Upper lobe of right lung (tissue), 1 donor: ENCODE measurements at places on chromosomes 3 and 15.

- DNase-seq = no peak
- no peaks in the 10 kb centered on the region for H3K4me1 ChIP-seq
- no peak overlapping the region for H3K4me3 ChIP-seq
- H3K27me3 ChIP-seq = no peaks in the 10 kb centered on the region
- no peaks in the 10 kb centered on the region for H3K36me3 ChIP-seq
Observed at GRCh38 chr15:87604857-87605446, 651.6 kb downstream of the NTRK3 start.

GRCh38 chr3:99896482-99896881 lies 78.8 kb downstream of the CMSS1 start:
- H3K4me3 ChIP-seq = no peak overlapping the region
- no peaks in the 10 kb centered on the region for H3K36me3 ChIP-seq
- H3K27ac ChIP-seq = no peak overlapping the region
- peaks cover 8% of the 10 kb centered on the region for H3K4me1 ChIP-seq
- no peak for DNase-seq
- no peaks in the 10 kb centered on the region for H3K27me3 ChIP-seq

DNA sequence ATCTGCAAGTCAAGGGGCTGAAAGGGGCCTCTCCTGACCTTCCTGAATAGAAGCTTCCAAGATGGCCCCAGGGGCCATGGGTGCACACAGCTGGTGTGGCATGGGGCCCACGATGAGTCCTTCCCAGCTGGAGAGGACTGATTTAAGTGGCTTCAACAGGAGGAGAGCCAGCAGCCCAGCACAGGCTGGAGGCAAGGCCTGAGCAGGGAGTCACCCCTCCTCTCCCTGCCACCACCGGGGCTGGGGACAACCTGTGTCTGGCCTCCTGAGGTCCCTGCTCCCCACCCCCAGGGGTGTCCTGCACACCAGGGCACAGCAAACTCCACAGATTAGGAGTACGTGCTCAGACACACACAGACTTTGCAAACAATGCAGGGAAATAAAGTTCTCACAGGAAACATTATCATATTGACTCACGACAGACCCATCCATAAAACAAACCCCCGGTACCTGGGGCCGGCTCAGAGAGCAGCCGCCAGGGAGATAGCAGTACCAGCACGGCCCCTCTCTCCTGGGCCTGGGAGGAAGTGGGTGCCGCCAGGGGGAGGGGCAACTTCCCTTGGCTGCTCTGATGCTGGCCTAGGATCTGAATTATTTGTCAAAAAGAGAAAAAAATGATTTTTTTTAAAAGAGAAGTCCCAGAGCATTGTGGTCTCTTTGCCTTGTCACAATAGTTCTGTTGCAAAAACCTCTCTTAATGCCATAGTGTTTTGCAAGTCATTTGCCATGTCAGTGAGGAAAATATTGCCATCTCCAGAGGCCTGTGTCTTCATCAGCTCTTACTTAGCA lies 21.9 kb upstream of the TSEN2 start:
- H3K36me3 ChIP-seq = no peaks in the 10 kb centered on the region
- peak; percentile 74 for DNase-seq
- no peak overlapping the region for H3K4me3 ChIP-seq
- peaks cover 5% of the 10 kb centered on the region for H3K4me1 ChIP-seq

GRCh38 chr3:30407651-30408050 lies 198.8 kb upstream of the TGFBR2 start:
- no peaks in the 10 kb centered on the region for H3K27me3 ChIP-seq
- no peaks in the 10 kb centered on the region for H3K36me3 ChIP-seq
- no peak overlapping the region for H3K4me3 ChIP-seq
- no peaks in the 10 kb centered on the region for H3K4me1 ChIP-seq

GRCh38 chr15:43242616-43243015 lies 21.8 kb upstream of the EPB42 start:
- no peaks in the 10 kb centered on the region for H3K36me3 ChIP-seq
- H3K27ac ChIP-seq = no peak overlapping the region
- no peaks in the 10 kb centered on the region for H3K4me1 ChIP-seq
- H3K27me3 ChIP-seq = no peaks in the 10 kb centered on the region
- no peak for DNase-seq

DNA sequence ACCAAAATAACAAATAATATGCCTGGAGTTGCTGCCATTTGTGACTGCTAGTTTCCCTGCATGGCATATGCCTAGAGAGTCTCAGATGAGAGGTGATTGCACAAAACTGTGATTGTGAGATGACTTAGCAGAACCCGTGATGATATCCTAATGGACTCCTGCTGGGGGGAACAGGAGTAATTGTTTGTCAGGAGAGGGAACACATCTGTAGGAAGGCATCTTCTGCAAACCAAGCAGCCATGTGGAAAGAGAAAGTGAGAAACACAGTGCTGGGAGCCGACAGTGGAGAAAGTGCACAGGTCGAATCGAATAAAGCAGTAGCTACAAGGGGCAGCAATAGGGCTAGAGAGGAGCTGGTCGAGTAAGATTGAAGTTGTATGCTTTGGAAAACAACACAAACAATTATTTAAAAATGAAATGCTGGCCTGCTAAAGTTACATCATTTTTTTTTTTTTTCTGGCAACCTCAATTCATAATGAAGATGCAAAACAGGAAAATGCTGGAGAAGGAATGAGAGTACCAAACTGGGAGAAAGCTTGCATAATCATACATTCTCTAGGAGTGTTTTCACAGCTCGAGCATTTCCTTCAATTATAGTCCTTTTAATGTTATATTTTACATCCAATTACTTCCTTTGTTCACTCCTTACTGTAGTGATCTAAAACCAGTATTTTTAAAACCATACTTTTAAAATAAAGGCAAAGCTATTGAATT lies 494.2 kb upstream of the AGTR1 start:
- H3K27ac ChIP-seq = no peak overlapping the region
- H3K36me3 ChIP-seq = no peaks in the 10 kb centered on the region
- H3K4me3 ChIP-seq = no peak overlapping the region
- no peak for DNase-seq
- no peaks in the 10 kb centered on the region for H3K4me1 ChIP-seq

- peaks cover 12% of the 10 kb centered on the region for H3K36me3 ChIP-seq
- no peak overlapping the region for H3K4me3 ChIP-seq
- H3K4me1 ChIP-seq = peaks cover 79% of the 10 kb centered on the region
Observed at GRCh38 chr3:125045965-125046364, 9.8 kb downstream of the HEG1 start.

DNA sequence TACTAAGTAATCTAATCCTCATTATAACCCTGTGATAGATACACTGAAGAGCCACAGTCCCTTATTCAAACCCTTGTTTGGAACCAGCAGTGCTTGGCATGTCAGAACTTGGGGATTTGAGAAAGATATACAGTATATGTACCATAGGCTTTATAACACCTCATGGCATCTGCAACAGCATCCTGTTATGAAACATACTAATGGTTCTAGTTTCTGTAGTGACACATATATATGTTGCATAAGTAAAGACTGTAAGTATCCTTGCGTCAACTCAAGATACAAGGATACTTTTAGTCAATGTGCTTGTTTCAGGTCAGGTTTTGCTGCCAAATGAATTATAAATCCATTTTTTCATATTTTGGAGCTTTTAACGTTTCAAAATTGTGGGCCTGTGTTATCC lies 58.5 kb downstream of the CCNL1 start:
- H3K27me3 ChIP-seq = no peaks in the 10 kb centered on the region
- H3K27ac ChIP-seq = no peak overlapping the region
- DNase-seq = no peak
- no peak overlapping the region for H3K4me3 ChIP-seq
- peaks cover 4% of the 10 kb centered on the region for H3K4me1 ChIP-seq

DNA sequence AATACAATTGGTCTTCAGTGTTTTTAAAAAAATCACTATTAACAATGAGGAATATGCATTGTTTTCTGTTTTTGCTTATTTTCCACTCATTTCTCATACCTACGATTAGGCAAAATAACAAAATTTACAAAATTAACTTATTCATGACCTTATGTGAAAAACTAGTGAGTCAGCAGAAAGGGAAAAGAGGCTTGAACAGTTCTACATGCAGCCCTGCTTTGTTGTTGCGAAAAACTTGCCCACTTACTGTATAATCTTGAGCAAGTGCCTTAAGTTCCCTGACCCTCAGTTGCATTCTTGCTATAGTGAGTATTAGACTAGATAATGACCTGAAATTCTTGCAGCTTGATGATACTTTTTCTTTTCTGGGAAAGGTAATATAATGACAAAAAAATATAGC lies 551.1 kb upstream of the BCHE start:
- H3K36me3 ChIP-seq = no peaks in the 10 kb centered on the region
- no peak overlapping the region for H3K27ac ChIP-seq
- no peak for DNase-seq
- H3K4me1 ChIP-seq = no peaks in the 10 kb centered on the region

- no peak for DNase-seq
- no peak overlapping the region for H3K27ac ChIP-seq
- H3K36me3 ChIP-seq = no peaks in the 10 kb centered on the region
- H3K4me3 ChIP-seq = no peak overlapping the region
Observed at GRCh38 chr15:47461652-47462141, 255.6 kb upstream of the SEMA6D start.

- DNase-seq = no peak
- peaks cover 36% of the 10 kb centered on the region for H3K27me3 ChIP-seq
- H3K4me3 ChIP-seq = peak overlapping the region; percentile 54
- H3K36me3 ChIP-seq = no peaks in the 10 kb centered on the region
- no peak overlapping the region for H3K27ac ChIP-seq
Observed at GRCh38 chr3:77042882-77043281, 3.0 kb downstream of the ROBO2 start.

GRCh38 chr3:101414121-101414520 lies 93.7 kb upstream of the IMPG2 start:
- H3K27me3 ChIP-seq = no peaks in the 10 kb centered on the region
- no peak overlapping the region for H3K27ac ChIP-seq
- no peak for DNase-seq
- peaks cover 6% of the 10 kb centered on the region for H3K4me1 ChIP-seq

DNA sequence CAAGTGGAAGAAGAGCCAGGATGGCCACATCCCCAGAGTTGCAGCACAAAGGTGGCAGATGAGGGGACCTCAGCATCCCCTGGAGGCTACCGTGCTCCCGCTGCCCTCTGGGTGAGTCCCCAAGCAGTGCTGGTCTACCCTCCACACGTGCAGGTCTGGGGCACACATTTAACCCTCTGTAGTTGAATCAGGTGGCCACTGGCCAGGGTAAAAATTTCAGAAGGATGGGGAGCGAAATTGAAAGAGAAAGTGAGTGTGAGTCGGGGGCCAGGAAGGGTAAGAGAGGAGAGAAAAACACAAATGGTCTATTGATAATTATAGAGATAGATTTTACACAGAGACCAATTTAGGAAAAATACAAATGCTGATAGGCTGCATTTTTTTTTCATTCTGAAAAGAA lies 139.5 kb upstream of the EIF1B start:
- no peak overlapping the region for H3K27ac ChIP-seq
- no peaks in the 10 kb centered on the region for H3K36me3 ChIP-seq
- H3K4me3 ChIP-seq = no peak overlapping the region
- no peaks in the 10 kb centered on the region for H3K4me1 ChIP-seq
- no peaks in the 10 kb centered on the region for H3K27me3 ChIP-seq

- no peak for DNase-seq
- H3K36me3 ChIP-seq = no peaks in the 10 kb centered on the region
- H3K27me3 ChIP-seq = no peaks in the 10 kb centered on the region
- peaks cover 11% of the 10 kb centered on the region for H3K4me1 ChIP-seq
Observed at GRCh38 chr3:72086042-72086742, 301.2 kb upstream of the PROK2 start.

DNA sequence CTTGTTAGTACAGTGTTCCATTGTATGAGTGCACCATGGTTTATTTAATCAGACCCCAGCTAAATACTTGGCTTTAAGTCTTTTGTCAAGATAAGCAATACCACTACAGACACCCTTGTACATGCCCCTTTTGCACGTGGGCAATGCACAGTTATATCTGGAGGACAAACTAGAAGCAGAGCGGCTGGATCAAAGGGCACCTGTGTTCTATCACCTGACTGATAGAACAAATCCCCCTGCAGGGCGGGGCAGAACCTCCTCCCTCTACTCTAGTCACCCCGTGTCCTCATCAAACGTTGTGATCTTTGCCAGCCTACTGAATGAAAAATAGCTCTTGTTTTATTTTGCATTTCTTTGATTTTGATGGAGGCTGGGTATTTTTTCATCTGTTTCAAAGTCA lies 314.9 kb downstream of the TLE3 start:
- no peaks in the 10 kb centered on the region for H3K4me1 ChIP-seq
- no peak overlapping the region for H3K27ac ChIP-seq
- no peaks in the 10 kb centered on the region for H3K27me3 ChIP-seq
- no peak overlapping the region for H3K4me3 ChIP-seq
- no peaks in the 10 kb centered on the region for H3K36me3 ChIP-seq
- DNase-seq = no peak

GRCh38 chr3:132713977-132714727 lies 8.1 kb downstream of the NPHP3 start:
- H3K27ac ChIP-seq = no peak overlapping the region
- H3K4me3 ChIP-seq = no peak overlapping the region
- DNase-seq = no peak
- peaks cover 91% of the 10 kb centered on the region for H3K36me3 ChIP-seq
- H3K4me1 ChIP-seq = no peaks in the 10 kb centered on the region

- DNase-seq = no peak
- no peak overlapping the region for H3K4me3 ChIP-seq
- H3K27me3 ChIP-seq = no peaks in the 10 kb centered on the region
- no peak overlapping the region for H3K27ac ChIP-seq
- peaks cover 3% of the 10 kb centered on the region for H3K36me3 ChIP-seq
Observed at GRCh38 chr3:17151598-17152373, 267.0 kb downstream of the PLCL2 start.

DNA sequence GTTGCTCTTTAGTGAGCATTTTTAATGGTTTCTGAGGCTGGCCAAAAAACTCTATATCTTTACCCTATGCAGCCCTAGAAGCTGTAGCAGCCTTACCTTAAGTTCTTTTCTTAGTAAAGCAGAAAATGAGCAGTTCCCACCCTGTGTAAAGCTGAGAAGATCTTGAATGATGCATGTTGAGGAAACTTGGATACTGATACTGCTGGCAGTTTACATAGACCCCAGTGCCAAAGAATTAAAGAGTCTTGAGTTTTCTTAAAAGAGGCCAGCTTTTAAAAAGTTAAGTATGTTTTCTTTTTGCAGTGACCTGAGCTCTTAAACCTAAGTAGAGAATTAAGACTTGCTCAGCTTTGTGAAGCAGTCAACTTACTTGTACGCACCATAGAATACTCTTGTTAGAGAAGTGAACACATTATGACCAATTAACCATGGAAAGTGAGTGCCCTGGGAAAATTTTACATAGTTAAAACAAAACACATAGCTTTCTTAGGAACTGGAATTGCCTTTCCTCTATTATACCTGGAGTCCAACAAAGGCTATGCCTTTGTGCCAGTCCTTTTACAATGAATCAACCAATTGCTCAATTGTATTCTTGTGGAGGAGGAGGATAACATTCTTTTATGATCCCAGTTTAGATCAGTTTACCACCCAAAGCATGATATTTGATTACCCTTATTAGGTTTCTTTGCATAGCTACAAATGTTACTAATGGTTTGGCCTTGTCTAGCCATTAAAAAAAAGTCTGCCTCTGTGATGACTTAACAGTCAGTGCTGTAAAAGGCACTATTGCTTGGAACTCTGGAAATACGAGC lies 28.4 kb downstream of the PLS1 start:
- no peak for DNase-seq
- H3K4me3 ChIP-seq = no peak overlapping the region
- no peak overlapping the region for H3K27ac ChIP-seq
- H3K4me1 ChIP-seq = no peaks in the 10 kb centered on the region
- no peaks in the 10 kb centered on the region for H3K36me3 ChIP-seq
